ENCODE measurements at places on chromosomes 12 and 14.
A peak's percentile ranks its signal among the peaks of the same experiment; 100 is the strongest.

- DNase-seq: no peak
These were observed 26.8 kb downstream of the AMN1 start for GRCh38 chr12:31702047-31702446.

DNA sequence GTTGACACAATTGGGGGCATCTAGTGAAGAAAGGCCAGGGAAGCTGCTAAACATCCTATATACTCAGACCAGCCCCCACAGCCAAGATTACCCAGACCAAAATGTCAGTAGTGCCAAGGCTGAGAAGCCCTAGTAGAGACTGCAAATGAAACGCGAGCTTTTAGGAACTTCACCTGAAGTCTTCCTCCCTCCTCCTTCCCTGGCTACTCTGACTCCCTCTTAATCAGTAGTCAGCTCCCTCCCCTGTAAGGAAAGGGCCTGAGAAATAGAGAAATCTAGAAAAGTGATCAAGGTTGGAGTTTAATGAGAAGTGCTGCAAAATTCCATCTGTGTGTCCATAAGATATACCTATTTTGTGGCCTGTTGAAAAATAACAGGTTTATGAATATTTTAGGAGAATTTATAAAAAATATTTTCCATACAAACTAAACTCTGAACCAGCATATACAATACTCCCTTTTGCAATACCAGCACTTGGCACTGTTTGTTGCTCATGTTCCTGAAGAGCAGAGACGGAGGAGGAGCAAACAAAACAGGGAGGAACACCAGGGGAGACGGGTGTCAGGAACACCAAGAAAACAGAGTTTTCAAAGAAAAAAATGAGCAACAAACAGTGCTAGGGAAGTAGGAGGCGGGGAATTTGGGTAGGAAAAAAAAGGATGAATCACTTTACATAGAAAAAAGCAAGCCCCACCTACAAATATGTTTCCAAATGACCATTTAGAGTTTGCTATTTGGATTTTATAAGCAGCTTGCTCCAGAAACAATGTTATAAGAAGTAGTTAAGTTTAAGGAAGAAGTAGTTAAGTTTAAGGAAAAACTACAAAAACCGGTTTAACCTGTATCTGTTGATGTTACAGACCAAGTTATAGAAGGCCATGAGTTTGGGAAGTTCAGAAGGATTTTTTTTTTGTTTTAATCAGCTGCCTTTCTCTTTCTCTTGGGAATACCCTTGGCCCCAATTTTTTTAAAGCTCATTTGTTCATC is 282.1 kb upstream of the GRIP1 start:
- DNase-seq: no peak

DNA sequence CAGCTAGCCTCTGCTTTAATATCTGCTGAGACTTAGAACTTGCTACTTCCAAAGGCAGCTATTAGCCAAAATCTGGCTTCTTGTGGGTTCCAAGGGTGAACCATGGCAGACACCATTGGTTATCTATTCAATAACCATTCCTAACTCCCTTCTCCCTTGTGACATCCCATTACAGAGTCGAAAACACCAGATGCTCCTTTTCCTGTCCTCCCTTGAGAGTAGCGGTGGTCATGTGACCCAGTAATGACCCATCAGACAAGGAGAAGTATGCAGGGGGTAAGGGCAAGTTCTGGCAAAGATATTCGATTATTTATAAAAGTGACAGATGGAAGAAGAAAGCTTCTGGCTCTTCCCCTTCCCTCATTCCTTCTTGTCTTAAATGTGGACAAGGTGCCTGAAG is 20.1 kb downstream of the TGFB3 start:
- DNase-seq: no peak

GRCh38 chr12:127599436-127599835 is 667.5 kb upstream of the TMEM132C start:
- DNase-seq: no peak

GRCh38 chr12:101634724-101635123 is 40.0 kb downstream of the MYBPC1 start:
- no peak for DNase-seq

- DNase-seq: no peak
These were observed 47.7 kb downstream of the NOPCHAP1 start for GRCh38 chr12:105033851-105034250.

DNA sequence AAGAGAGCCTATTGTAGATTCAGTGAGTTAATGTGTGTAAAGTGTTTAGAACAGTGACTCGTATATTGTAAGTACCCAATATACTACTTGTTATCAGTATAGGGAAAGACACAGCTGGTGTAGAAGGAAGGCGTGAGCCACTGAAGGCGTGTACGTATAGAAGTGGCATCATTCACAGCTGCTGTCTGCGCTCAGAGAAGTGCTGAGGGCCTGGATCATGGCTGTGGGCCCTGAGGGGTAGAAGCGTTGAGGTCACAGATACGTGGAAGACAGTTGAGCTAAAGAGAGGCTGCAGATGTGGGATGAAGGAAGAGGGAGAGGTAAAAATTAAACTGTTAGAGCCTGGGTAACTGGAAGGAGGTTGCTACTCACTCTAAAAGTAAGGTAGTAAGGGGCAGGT is 5.9 kb downstream of the C12orf75 start:
- no peak for DNase-seq

- no peak for DNase-seq
These were observed 210.4 kb upstream of the NUDT4 start for GRCh38 chr12:93167331-93167730.

DNA sequence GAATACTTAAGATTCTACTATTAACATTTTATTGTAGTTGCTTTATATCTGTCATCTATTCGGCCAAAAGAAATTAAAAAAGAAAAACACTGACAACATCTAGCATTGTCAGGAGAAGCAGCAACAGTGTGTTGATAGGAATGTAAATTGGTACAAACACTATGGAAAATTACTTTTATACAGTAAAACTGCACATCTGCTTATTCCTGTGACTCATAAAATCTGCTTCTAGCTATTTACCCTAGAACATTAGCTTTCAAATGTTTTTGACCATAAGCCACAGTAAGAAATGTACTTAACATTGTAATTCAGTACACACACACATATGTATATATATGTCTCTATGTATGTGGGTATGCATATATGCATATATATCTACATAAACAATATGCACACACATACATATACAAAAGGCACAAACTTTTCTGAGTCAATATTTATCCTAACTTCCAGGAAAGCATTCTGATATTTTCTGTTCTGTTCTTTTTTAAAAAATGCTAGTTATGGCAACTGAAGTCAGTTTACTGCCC is 278.9 kb upstream of the GARIN2 start:
- DNase-seq: no peak

DNA sequence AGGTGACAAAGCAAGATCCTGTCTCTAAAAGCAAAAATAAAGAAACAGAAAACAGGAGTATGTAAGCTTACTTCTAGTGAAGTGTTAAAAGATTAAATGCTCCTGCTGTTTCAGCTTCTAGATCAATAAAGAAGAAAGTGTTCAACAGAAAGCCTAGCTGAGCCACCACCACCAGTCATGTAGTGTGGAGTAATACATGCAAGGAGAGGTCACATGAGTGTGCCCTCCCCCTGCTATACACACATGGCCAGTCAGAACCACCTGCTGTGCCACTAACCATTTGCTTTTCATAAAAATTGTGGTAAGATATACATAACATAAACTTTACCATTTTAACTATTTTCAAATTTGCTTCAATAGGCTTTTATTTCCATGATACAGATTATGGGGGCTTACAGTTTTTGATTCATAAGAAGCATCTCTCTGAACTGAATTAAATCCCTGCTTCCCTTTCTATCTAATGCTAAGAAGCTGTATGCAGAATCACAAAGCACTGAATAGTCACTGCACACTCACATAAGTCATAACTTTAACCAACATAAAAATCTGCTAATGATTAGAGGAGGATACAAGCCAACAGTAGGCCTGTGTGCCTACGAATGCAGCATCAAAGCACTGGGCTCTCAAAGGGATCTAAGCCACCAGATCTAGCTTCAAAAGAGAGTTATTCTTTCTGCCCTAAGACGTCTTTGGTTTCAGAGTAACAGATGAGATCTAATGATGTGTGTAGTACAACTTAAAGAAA is 515.5 kb downstream of the C12orf50 start:
- no peak for DNase-seq

DNA sequence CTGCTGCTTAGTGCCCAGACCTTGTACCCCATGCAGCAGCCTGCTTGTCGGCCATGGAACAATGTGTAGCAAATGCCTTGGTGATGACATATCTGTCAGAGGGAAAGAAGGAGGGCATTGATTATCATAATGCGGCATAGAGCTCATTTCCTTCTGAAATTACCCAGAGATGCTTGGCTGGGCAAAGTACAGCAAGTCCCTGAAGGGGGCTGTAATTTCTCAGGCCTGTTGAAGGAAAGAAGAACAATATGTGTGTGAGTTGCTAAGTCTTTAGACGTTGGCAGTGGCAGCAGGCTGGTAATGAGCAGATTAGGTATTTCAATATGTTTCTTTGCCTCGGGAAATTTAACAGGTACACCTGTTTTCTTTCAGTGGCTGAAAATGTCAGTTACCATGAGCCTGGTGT is 128.6 kb downstream of the CRADD start:
- DNase-seq: no peak

DNA sequence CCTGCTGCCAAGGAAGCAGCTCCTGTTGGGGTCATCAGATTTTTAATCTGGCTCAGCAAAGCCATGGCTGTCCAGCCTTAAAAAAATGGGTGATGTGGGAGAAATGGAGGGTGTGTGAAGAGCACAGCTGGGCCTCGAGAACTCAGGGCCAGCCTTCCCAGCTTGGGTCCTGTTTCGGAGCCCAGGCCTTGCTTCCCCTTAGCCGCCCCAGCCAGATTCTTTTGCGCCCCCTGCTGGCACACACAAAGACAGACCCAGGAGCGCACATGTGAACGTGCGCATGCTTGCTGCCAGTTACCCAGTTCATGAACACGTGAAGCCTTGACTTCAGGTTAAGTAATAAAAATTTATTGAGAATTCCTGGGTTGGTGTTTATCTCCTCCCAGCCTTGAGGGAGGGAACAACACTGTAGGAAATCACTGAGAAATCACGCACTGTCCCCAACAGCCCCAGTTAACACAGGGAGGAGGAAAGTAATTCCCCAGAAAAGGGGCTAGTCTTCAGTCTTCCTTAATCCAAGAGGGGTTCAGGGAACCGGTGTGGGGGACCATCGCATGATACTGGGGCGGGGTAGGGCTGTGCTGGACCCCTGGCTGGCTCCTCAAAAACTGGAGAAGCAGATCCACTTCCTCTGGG is 5.3 kb downstream of the PHB2 start:
- DNase-seq: peak; percentile 87

- DNase-seq: no peak
These were observed 95.7 kb upstream of the SOX5 start for GRCh38 chr12:24044941-24045703.

- no peak for DNase-seq
These were observed 67.6 kb downstream of the AACS start for GRCh38 chr12:125132698-125133400.

DNA sequence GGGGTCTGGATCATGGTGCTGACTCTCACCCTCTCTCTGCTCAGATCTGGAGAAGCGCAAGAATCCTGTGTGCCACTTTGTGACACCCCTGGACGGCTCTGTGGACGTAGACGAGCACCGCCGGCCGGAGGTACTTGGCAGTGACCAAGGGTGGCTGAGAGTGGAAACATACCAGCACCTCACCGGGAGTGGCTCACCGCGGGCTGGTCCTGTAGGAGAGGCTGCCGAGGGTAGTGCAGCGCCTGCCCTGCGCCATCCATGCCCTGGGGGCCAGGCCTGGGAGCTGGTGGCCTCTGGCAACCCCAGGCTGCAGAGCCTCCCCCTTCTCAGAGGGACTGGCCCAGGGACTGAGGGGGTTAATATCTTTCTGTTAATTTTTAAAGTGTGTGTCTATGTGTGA is 46.2 kb downstream of the IL31 start:
- no peak for DNase-seq

- no peak for DNase-seq
These were observed 387.7 kb downstream of the TMTC2 start for GRCh38 chr12:83074358-83074894.

GRCh38 chr14:75155169-75155568 is 21.2 kb downstream of the TMED10 start:
- DNase-seq: no peak

GRCh38 chr12:32603858-32604257 is 75.2 kb upstream of the DNM1L start:
- DNase-seq: peak; percentile 57

DNA sequence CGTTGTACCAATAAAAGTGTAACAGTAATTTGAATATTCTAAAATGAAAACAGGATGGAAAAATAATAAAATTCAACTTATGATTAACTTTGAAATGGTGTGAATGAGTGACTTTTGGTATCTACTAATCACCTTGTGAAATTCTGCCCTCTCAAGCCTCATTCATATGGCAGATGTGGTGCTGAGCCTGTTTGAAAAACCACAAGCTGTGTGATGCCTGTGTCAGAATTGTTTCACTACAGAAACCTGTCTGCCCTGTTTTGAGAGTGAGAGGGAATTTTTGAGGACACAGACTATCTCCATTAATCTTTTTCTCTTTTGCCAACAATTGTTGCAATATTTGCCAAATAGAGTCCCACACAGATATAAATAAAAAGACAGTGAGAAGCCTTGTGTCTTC is 3.9 kb upstream of the RNU6-7 start:
- no peak for DNase-seq

GRCh38 chr12:132476038-132476414 is 13.9 kb upstream of the FBRSL1 start:
- no peak for DNase-seq

- peak; percentile 15 for DNase-seq
These were observed 2.8 kb downstream of the PIANP start for GRCh38 chr12:6697584-6698351.

DNA sequence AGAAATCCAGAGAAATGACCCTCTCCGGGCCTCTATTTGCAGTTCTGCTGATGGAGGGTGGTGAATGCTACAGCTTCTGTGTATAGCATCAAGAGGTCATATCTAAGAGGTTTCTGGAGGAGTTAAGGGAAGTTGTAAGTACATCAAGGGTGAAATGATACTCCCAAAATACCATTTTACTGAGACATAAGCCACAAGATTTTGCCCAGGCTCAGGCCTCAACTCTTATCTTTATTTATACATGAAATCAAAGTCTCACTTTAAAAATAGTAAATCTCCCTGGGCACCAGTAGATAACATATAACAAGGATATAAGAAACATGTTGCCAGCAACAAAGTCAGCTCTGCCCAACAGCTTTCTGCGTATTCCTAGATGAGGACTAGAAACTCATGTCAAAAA is 40.4 kb downstream of the NIN start:
- no peak for DNase-seq

DNA sequence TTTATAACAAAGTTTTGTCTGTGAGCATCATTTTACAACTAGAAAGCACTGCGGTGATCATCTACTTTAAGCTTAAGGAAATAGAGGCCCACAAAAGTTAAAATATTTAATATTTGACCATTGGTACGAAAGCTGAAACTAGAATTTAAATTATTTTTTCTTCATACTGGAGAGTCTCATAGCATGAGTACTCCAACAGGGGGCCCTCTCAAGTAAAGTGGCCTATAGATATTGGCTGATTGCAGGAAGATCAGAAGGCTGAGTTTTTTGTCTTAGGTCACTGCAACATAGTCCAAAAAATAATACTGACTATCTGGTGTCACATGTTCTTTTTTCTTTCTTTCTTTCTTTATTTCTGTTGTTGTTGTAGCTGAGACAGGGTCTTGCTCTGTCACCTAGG is 75.3 kb upstream of the ZDHHC17 start:
- DNase-seq: no peak

- no peak for DNase-seq
These were observed 316.2 kb downstream of the EGLN3 start for GRCh38 chr14:33634631-33635030.

- DNase-seq: no peak
These were observed 7.8 kb downstream of the CDK17 start for GRCh38 chr12:96392397-96392796.

GRCh38 chr14:86933958-86934595 is 1058.9 kb downstream of the GALC start:
- no peak for DNase-seq

All from activated T-cell treated with anti-CD3 and anti-CD28 coated beads, Interleukin-2, amount 50 U/mL, for 72 hours (primary cell).